ENCODE measurements at places on chromosomes 7 and 10. TPM values are rescaled to one million over a fixed set of nuclear protein-coding genes. Genes with fewer than 3 reads are reported as not detected.

DNA sequence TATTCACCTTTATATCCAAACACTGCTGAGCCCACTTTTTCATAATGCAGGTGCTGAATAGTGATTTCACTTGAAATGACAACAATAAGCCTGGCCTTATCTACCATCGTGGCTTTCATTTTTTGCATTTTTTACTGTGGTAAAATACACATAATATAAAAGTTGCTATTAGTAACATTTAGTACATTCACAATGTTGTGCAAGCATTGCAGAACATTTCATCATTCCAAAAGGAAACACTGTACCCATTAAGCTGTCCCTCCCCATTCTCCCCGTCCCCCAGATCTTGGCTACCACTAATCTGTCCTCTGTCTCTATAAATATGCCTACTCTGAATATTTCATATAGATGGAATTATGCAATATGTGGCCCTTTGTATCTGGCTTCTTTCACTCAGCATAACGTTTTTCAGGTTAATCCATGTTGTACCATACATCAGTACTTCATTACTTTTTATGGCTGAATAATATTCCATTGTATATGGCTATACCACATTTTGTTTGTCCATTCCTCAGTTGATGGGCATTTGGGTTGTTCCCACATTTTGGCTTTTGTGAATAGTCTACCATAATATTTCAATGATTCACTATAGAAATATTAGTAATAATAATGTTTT is 68.5 kb upstream of the ARID5B start:
- no peak for DNase-seq

GRCh38 chr7:149868623-149869290 is 5.0 kb upstream of the ATP6V0E2 start:
- DNase-seq: no peak

- no peak for DNase-seq
These were observed 18.1 kb upstream of the OIT3 start for GRCh38 chr10:72875250-72876055.

DNA sequence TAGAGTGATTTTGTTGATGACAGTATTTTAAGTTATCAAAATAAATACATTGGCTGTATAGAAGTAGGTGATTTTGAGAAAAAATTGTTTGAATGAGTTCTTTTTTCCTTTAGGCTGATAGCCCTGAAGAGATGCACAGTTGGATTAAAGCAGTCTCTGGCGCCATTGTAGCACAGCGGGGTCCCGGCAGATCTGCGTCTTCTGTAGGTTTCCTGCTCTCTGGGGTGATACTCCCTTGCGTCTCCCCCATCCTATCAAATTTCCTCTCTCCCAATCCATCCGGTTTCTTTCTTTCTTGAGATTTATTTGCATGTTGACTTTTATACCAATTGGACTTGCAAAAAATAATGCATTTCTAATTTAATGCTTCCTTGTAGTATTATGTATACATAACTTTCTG is 27.6 kb upstream of the ARMS2 start:
- DNase-seq: no peak

GRCh38 chr7:46146454-46147255 is 225.6 kb upstream of the IGFBP3 start:
- no peak for DNase-seq

- DNase-seq: no peak
These were observed 553.6 kb downstream of the TCERG1L start for GRCh38 chr10:130757821-130758489.

DNA sequence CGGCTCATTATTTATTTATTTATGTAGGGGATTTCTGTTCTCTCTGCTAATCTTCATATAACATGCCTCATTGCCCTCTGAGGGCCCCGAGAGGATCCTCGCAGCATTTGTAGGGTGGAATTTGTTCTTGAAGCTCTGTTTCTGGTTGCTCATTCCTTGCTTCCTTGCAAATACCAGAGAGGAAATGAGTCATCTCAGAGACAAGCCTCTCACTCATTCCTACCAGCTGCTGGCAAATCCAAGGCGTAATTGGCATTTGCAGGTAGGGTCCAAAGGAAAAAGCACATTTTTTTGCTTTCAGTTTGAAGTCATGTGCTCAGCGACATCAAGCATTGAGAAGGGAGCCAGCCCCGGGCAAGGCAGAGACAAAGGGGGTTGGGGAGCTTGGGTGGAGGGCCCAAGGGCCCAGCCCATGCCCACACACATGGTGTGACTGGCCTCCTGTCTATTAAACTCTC is 501.6 kb downstream of the GALNT17 start:
- no peak for DNase-seq

DNA sequence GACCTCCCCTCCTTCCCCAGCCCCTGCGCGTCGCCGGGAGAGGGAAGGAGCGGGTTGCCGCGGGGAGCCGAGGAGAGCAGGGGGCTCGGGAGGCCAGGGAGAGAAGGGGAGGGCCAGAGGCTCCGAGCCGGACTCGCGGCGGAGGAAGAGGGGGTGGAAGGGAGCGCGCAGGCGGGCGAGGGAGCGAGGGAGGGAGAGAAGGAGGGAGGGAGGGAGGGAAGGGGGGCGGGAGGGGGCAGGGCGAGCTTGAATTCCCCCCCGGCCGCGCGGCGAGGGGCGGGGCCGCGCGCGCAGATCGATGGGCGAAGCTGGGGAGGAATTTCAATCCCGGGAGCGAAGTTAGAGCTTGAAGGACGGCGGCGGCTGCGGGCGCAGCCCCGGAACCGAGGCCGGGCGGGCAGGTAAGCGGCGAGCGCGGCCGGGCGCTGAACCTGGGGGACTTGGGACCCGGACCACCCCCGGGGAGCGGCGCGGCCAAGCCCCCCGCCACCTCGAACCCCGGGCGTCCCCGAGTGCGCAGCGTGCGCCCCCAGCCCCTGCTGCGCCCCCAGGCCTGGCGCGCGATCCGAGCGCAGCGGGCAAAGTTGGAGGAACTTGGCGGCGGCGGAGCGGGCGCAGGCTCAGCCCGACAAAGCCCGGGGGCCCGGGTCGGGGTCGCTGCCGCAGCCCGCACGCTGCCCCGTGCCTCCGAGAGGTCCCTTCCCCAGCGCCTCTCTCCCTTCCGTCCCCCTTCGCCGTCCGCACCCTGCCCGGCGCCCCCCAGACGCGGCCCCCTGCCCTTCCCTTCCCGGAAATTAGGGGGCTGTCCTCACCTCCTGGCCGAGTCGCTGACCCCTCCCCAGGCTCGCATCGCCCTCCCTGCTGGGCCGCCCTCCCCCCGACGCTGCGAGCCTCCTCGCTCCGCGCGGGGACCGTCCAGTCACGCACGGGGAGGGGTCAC is at the start of gene ELFN1:
Gene ELFN1 (plus strand): TSS at position 324 of the 940 bp plus-strand sequence. CDS start 74,320 bp downstream, outside the sequence.
- DNase-seq: no peak

Gene LRRC4
- total RNA-seq: 3.8 TPM
